ENCODE measurements at places on chromosomes 7 and 10.

GRCh38 chr7:46549892-46550639 lies 629.0 kb upstream of the IGFBP3 start:
- no peak for DNase-seq

- DNase-seq: peak; percentile 23
Observed at GRCh38 chr7:82294382-82294784, 149.2 kb downstream of the CACNA2D1 start.

GRCh38 chr7:157466867-157467261 lies 130.1 kb downstream of the DNAJB6 start:
- no peak for DNase-seq

DNA sequence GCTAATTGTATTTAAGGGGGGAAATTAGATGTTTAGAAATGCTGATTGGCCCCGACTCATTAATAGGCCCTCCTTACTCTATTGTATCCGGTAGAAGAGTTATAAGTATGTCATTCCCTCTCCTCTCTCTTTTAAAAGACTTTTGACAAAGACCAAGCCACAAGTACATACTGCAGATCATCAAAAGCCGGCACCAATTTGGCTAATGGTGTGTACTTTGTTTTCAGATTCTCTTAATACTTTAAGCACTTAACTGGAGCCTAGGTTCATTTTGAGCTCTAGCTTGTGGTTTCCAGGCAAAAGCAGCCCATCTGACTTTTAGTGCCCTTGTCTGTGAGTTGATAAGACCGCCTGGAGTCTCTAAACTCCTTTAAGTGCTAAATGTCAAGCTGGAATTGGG lies 210.0 kb upstream of the LYZL1 start:
- DNase-seq: no peak
